ENCODE measurements at places on chromosomes 13 and 19. TPM values are rescaled to one million over a fixed set of nuclear protein-coding genes. Genes with fewer than 3 reads are reported as not detected.

DNA sequence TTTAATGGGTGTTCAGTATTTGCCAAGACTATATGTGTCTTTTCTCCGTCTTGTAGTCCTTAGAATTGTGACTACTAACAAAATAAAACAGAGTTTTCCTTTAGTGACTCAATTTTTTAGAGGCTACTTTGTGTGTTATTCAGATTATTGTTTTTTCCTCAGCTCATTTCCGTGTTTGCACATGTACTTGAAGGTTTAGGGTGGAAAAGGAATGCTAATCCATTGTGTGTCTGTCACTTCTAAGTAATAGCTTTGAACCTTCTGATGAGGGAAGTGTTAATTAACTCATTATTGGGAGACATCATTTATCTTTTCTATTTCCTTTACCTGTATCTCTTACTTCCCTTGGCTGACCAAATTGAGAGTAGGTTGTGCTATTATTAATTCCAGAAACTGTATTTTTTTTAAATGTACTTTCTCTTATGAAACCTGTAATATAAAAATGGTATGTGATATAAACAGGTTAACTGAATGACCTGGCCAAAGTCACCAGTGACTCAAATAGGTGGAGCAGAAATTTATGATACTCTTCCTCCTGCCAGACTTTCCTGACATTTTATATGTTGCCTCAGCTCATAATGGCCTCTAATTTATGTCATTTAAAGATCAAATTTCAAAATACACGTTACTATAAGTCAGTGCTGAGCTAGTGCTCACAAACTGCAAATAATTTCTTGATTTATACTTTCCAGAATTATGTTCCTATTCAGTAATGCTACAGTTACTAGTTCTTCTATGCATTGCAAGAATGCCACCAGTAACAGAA, 88.8 kb downstream of the LMO7 start:
- no peaks in the 10 kb centered on the region for H3K27me3 ChIP-seq
- no peak for DNase-seq
- H3K27ac ChIP-seq = peak overlapping the region; percentile 58

Gene ADPRHL1
- 3.5 TPM for total RNA-seq

- peaks cover 6% of the 10 kb centered on the region for H3K27me3 ChIP-seq
- no peak overlapping the region for H3K27ac ChIP-seq
- H3K4me1 ChIP-seq = no peaks in the 10 kb centered on the region
- no peak overlapping the region for H3K4me3 ChIP-seq
Observed at GRCh38 chr13:109735436-109735966, 50.9 kb downstream of the IRS2 start.

Gene TMEM190
- not detected for total RNA-seq

Gene SLC6A16
- total RNA-seq = 1.5 TPM

DNA sequence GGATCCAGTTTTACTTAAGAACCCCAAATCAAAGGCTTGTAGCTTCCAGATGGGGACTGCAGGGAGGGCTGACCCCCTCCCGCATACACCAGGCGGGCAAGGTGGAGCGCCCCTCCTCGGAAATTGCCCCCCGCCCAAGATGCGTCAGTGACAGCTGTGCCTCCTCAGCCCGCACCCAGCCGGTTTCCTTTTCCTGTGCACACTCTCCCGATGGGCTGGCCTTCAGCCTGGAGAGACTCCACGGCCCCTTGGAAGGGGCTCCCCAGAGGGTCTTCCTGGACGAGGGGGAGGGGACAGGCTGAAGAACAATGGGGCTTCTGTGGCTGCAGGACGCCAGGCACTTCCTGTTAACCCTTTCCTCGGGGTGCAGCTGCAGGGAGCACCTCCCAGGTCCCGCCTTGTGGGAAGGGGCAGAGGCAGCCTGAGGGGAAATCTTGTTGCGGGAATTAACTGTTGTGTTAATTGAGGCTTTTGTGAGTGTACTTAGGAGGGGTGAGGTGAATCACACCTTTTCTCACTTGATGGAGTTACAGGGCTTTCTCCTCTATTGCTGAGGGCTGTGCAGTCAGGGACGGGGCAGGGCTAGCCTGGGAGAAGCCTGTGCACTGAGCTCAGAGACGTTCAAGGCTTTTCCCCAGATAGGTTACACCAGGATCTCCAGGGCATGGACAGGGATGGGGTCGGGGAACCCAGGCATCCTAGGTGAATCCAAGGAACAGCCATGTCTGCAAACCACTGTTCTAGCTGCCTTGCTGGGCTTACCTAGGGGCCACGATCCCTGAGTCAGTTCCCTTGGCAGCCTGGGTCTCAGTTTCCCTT, 14.3 kb downstream of the IER2 start:
- no peak for DNase-seq
- no peaks in the 10 kb centered on the region for H3K36me3 ChIP-seq
- H3K4me3 ChIP-seq = peak overlapping the region; percentile 36
- H3K4me1 ChIP-seq = peaks cover 79% of the 10 kb centered on the region
- H3K27me3 ChIP-seq = no peaks in the 10 kb centered on the region

Gene PSG5
- not detected for total RNA-seq

Gene PROZ
- total RNA-seq = not detected

Gene IGFL1
- 46.0 TPM for total RNA-seq

DNA sequence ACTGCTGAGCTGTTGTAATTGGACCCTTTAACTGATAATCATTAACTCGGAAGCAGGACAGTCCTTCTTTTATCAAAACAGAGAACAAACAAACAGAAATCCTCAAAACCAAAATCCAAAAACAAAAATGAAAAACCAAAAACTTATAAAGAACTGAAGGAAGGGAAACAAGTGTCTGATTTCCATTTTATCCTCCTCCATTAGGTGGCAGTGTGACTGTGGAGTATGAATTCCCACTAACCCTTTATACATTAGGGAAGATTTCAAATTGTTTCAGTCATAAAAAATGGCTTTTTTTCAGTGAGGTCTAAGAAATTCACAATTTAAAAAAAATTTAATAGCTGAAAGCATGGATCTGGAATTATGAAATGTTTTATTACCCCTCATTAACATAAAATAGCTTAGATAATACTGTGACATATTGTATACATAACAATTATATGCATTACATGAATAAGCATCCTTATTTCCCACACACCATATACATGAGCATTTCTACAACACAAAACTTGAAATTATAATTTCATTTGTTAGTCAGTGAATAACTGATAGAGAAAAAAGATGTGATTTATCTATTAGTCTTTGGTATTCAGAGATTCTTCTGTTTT, 1074.3 kb upstream of the PCDH9 start:
- no peak overlapping the region for H3K27ac ChIP-seq
- H3K4me1 ChIP-seq = no peaks in the 10 kb centered on the region
- no peaks in the 10 kb centered on the region for H3K36me3 ChIP-seq
- no peak for DNase-seq
- H3K4me3 ChIP-seq = no peak overlapping the region

DNA sequence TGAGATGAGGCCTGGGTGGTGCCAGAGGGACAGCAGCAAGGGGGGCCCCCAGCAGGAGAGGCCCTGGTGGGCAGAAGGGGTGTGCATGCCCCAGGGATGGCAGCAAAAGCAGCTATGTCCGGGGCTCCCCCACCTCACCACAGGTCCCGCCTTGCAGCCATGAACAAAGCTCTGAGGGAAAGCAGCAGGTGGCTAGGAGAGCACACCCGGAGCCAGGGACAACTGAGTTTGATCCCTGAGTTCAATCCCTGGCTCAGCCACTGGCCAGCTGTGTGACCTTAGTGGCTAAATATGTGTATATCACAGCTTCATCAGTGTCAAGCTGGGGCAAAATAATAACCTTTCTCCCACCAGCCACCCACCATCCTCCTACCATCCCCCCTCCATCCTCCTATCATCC, 47.7 kb upstream of the KCTD15 start:
- no peaks in the 10 kb centered on the region for H3K4me1 ChIP-seq
- no peak overlapping the region for H3K27ac ChIP-seq

- H3K27ac ChIP-seq = no peak overlapping the region
- no peaks in the 10 kb centered on the region for H3K4me1 ChIP-seq
- H3K36me3 ChIP-seq = no peaks in the 10 kb centered on the region
- no peak for DNase-seq
- no peak overlapping the region for H3K4me3 ChIP-seq
Observed at GRCh38 chr19:9500796-9501195, 2.4 kb upstream of the ZNF560 start.

Gene GDF15
- not detected for total RNA-seq

Gene ZNF208
- total RNA-seq = 0.23 TPM

GRCh38 chr19:40272261-40272660, 12.9 kb downstream of the AKT2 start:
- no peaks in the 10 kb centered on the region for H3K27me3 ChIP-seq
- no peak overlapping the region for H3K27ac ChIP-seq
- DNase-seq = no peak
- peaks cover 4% of the 10 kb centered on the region for H3K4me1 ChIP-seq

DNA sequence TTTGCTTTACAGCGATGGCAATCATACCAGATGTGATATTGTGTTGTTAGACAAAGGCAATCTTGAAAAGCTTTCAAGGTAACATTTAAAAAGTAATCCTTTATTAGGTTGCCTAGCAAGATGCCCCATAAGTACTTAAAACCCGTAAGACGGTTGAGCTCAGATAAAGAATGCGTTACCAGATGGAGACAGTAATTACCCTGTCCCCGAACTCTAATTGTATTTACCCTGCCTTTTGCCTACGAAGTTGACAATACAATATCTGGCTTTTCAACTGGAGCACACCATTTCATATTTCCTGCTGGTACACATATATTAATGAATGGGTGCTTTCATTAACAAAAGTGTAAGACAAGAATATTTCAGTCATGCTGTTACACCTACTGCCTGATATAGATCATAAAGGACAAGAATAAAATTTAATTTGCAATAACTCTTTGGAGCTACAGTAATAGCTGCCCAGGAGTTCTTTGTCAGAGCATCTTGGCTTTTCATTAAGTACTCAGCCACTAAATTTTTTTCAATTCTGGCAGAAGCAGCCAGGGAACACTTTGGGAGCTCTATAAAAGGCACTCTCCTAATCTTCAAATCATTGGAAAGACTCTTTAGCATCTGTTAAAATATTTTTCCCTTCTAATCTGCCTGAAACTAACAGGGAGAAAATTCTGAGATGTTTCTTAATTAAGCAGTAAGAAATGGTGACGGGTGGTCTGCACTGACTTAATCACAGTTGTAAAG, 63.8 kb downstream of the DCT start:
- no peak overlapping the region for H3K27ac ChIP-seq
- H3K4me1 ChIP-seq = no peaks in the 10 kb centered on the region
- peaks cover 7% of the 10 kb centered on the region for H3K27me3 ChIP-seq
- no peaks in the 10 kb centered on the region for H3K36me3 ChIP-seq

Gene SYT3
- not detected for total RNA-seq

DNA sequence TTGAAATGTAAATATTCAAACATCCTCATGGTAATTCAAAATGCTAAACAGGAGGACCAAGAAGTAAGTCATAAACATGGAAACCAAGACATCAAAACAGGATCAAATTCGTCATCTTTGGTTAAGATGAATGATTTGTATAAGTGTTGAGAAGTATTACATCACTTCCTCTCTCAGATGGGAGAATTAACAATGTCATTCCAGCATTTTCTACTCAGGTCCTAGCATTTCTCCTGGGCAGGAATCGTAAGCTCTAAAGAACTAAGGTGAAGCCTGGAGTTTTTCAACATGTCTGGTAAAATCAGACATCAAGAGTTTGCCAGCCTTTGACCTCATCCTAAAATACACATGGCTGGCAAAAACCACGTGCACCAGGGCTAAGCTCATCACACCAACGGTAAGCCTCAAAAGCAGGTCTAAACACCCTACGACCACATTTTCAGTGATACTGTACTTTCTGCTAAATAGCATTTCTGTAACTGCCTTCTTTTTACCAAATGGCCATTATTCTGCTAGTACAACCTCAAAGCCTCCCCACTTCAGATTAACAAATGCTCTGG, 24.8 kb downstream of the RANBP3 start:
- H3K4me3 ChIP-seq = no peak overlapping the region
- peak overlapping the region; percentile 65 for H3K27ac ChIP-seq
- H3K27me3 ChIP-seq = no peaks in the 10 kb centered on the region

GRCh38 chr19:6272913-6273600, 6.7 kb downstream of the MLLT1 start:
- DNase-seq = no peak
- peaks cover 100% of the 10 kb centered on the region for H3K4me1 ChIP-seq
- H3K27ac ChIP-seq = peak overlapping the region; percentile 81
- no peak overlapping the region for H3K4me3 ChIP-seq
- no peaks in the 10 kb centered on the region for H3K27me3 ChIP-seq

Gene DENND1C
- total RNA-seq = 4.2 TPM

Gene C13orf42
- total RNA-seq = not detected

Gene ZNF813
- 1.2 TPM for total RNA-seq

Gene POGLUT2
- total RNA-seq = 3.2 TPM

Gene SYNGR4
- not detected for total RNA-seq

GRCh38 chr19:35562336-35562735, 1.1 kb downstream of the ATP4A start:
- no peak overlapping the region for H3K4me3 ChIP-seq
- no peaks in the 10 kb centered on the region for H3K36me3 ChIP-seq
- no peak for DNase-seq
- peaks cover 79% of the 10 kb centered on the region for H3K27me3 ChIP-seq
- no peak overlapping the region for H3K27ac ChIP-seq

GRCh38 chr19:3443840-3444694, 36.3 kb downstream of the SMIM24 start:
- H3K27ac ChIP-seq = peak overlapping the region; percentile 64
- DNase-seq = no peak
- H3K36me3 ChIP-seq = peaks cover 100% of the 10 kb centered on the region
- no peaks in the 10 kb centered on the region for H3K27me3 ChIP-seq

- H3K4me3 ChIP-seq = no peak overlapping the region
- H3K4me1 ChIP-seq = peaks cover 3% of the 10 kb centered on the region
- H3K27ac ChIP-seq = no peak overlapping the region
- H3K36me3 ChIP-seq = no peaks in the 10 kb centered on the region
- no peaks in the 10 kb centered on the region for H3K27me3 ChIP-seq
Observed at GRCh38 chr13:24202215-24202614, 41.7 kb downstream of the SPATA13 start.

DNA sequence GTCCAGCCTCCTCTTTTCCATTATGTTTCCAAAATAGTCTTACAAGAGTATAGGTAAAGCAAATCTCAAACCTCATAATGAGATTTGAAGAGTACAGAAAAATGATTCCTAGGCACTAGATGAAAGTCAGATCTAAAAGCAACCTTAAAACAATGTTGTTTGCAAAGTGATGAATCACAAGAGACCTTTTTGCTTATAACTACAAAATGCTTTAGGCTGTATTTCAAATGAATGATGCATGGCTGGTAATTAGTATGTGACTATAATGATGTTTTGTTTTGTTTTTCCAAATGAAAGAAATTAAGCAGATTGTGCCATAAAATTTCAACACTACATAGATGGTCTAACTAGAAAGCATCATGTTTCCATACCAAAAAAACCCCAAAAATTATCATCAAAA, 272.7 kb downstream of the DIAPH3 start:
- H3K4me3 ChIP-seq = no peak overlapping the region
- no peak for DNase-seq
- H3K27ac ChIP-seq = no peak overlapping the region

DNA sequence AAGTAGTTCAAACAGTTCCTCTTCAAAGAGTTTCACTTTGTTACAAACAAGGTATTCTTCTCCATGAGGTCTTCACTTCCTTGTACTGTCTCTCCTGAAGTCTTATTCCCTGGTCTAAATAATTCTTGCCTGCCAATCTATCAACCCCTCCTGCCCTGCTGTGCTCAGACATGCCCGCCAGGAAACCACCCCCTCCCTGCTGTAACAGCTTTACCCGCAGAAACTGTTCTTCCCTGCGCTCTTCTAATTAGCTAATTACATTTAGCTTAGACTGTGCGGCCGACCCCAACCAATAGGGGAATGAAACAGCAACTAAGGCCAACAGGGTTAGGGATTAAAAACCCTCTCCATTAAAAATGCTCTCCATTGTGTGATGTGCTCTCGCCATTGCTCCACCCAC, 46.7 kb downstream of the ZNF846 start:
- no peak for DNase-seq
- no peaks in the 10 kb centered on the region for H3K27me3 ChIP-seq
- H3K4me1 ChIP-seq = no peaks in the 10 kb centered on the region
- H3K36me3 ChIP-seq = no peaks in the 10 kb centered on the region
